ENCODE measurements at places on chromosomes 11 and 22. TPM values are rescaled to one million over a fixed set of nuclear protein-coding genes. Genes with fewer than 3 reads are reported as not detected.
A peak's percentile ranks its signal among the peaks of the same experiment; 100 is the strongest.

MYBPC3 gene
- 2,596 TPM for total RNA-seq

ADAMTS15 gene
- total RNA-seq: 34.4 TPM

GRCh38 chr11:83140691-83141455, 16.1 kb upstream of the PCF11 start:
- DNase-seq: no peak

- no peak for DNase-seq
These were observed 60.3 kb downstream of the ATXN10 start for GRCh38 chr22:45731798-45732495.

GRCh38 chr22:41576877-41577276, 12.8 kb downstream of the PMM1 start:
- peak; percentile 80 for DNase-seq

- DNase-seq: no peak
These were observed 716.9 kb upstream of the ANO3 start for GRCh38 chr11:25615069-25615468.

OR51E1 gene
- 1.8 TPM for total RNA-seq

- no peak for DNase-seq
These were observed 746.2 kb downstream of the NELL1 start for GRCh38 chr11:21415606-21416005.

PLAAT4 gene
- 25.3 TPM for total RNA-seq

- DNase-seq: no peak
These were observed 57.8 kb upstream of the RCN1 start for GRCh38 chr11:32033067-32033466.

USP2 gene
- total RNA-seq: 173 TPM

- peak; percentile 64 for DNase-seq
These were observed 69.7 kb downstream of the PRSS23 start for GRCh38 chr11:86869966-86870570.

DNA sequence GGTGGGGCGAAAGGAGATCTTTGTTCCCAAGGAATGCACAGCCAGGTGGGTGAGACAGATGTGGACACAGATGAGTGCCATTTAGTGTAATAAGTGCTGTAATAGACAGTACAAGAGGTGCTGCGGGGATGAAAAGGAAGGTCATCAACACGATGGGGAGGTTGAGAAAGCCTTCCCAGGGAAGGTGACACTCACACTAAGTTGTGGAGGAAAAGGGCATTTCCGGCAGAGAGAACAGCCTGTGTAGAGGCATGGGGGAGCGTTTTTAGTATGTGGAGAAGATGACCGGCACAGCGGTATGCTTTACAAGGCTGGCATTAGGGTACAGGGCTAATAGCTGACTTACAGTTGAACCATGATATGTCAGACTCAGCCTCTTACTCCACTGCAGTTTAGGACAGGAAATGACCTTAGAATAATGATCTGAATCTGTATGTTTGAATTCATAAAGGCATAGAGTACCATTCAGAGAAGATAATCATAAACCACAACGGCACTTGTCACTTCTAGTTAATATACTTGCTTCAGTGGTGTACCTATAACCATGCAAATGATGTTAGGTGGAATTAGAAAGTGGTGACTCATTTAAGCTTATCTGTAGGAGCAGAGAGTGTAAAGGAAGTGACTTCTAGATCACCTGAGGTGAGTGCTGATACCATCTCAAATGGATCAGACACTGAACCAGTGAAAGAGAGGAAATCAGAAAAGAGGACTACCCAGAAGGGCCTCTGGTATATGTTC, 60.6 kb downstream of the FAM83F start:
- DNase-seq: no peak

- DNase-seq: no peak
These were observed 983.3 kb downstream of the OPCML start for GRCh38 chr11:132549001-132549400.

- DNase-seq: no peak
These were observed 1.4 kb downstream of the FBXO3 start for GRCh38 chr11:33772870-33773269.

TBX1 gene
- 3.6 TPM for total RNA-seq

DNA sequence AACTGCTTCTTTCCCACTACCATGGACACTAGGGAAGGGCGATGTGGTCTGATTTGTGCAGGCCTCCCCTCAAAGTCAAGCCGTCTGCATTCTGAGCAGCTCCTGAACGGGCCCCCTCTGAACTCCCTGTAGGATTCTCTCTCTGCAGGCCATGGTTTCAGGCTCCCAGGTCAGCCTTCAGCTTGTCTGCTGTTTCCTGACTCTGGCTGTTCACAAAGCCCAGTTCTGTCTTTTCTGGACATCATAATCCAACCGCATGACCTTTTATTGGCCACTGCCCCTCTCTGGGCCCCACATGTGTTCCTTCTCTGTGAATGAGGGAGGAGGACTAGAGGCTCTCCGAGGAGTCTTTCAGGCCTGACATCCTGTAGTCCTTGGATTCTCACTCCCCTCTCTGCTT, 161.0 kb downstream of the FEZ1 start:
- no peak for DNase-seq

DNA sequence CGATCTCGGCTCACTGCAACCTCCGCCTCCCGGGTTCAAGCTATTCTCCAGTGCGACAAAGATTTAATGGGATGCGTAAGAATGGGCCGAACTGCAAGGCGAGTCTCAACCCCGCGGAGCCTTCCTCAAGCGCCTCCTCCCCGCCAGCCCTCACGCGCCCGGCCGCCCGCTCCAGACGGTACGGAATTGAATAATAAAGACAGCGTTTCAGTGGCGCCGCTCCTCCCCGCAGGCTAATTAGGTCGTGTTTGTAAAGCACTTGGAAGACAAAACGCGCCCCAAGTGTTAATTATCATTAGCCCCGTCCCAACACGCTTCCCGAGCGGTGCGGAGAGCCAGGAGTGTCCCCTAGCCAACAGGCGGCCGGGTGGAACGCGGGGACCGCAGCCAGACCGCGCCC, 192.0 kb downstream of the BUD13 start:
- no peak for DNase-seq

SLCO2B1 gene
- 30.1 TPM for total RNA-seq

RAB36 gene
- total RNA-seq: 0.74 TPM

DNA sequence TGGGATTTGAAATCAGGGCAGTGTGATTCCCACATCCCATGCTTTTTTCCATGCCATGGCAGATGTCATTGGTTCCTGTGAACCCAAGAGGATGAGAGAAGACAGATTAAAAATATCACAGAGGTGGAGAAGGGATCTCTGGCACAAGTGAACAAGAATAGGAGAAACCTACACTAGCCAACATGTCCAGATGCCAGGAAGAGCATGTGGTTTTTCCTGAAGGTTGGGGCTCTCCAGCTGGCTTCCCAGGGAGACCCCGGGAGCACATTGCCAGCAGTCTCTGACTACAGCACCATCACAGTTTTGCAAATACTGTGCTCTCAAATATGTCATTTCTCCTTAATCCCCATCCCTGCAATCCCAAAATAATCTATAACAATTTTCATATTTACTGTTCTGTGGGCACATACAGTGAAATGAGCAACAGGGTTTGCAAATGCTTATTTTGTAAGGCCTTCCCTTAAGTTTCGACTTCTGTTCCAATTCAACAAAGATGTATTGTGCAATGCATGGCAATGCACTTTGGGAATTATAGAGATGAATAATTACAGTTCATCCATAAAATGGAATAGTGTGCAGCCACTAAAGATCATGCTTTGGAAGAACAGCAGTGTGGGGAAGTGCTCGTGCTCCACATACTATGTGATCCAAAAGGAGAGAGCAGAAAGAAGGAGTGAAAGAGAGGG, 4.8 kb downstream of the ANKK1 start:
- no peak for DNase-seq

- no peak for DNase-seq
These were observed 10.3 kb downstream of the BCL9L start for GRCh38 chr11:118915396-118915795.
